Activated T-helper 2 cell treated with anti-CD3 and anti-CD28 coated beads, Interferon-gamma antibody, Interleukin-2, Interleukin-4, amounts not matched to agents 10 μg/mL and 5 μg/mL and 100 μg/mL, durations not matched to agents 14 hours and 24 hours and 36 hours (primary cell): ENCODE measurements at places on chromosomes 1 and 21. TPM values are rescaled to one million over a fixed set of nuclear protein-coding genes. Genes with fewer than 3 reads are reported as not detected.
A peak's percentile ranks its signal among the peaks of the same experiment; 100 is the strongest.

- no peak for DNase-seq
Measured at GRCh38 chr21:34061983-34062382, 11.4 kb upstream of the MRPS6 start.

GRCh38 chr1:227073786-227074185 lies 133.7 kb downstream of the COQ8A start:
- no peak for DNase-seq

GRCh38 chr1:89356658-89357400 lies 7.0 kb upstream of the GBP6 start:
- DNase-seq, result no peak

DNA sequence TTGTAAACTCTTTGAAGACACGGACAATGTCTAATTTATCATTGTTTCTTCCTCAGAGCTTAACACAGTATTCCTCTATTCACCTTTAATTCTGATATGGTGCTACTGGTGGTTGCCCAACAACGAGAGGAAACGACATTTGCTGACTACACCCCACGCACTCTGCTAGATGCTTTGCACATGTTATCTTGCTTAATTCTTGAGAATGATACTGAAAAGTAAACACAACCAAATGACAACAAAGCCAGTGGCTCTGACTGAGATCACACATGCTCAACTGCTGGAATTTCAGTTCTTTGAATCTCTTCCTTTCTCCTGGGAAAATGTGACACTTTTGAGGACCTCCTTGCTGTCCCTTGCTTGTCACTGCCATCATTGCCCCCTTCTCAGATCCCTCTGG lies 37.2 kb upstream of the DDAH1 start:
- DNase-seq, result no peak

- no peak for DNase-seq
Measured at GRCh38 chr1:227583354-227583753, 20.0 kb downstream of the ZNF678 start.

- no peak for DNase-seq
Measured at GRCh38 chr1:221760911-221761310, 19.0 kb upstream of the DUSP10 start.

DNA sequence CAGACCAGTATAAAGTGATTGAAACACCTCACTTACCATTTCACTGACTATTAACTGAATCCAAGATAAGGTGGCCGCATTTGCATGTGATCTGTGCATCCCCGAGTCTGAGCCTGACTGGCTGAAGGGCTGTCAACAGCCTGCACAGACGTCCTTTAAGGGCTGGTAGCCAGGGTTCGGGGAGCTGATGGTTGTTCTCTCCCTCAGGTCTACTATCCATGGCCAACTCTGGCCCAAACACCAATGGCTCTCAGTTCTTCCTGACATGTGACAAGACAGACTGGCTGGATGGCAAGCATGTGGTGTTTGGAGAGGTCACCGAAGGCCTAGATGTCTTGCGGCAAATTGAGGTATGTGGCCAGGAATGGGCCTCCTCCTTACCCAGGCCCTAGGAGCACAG lies 14.0 kb downstream of the PPIE start:
- no peak for DNase-seq

GRCh38 chr1:10824821-10825540 lies 28.5 kb upstream of the CASZ1 start:
- no peak for DNase-seq

DNA sequence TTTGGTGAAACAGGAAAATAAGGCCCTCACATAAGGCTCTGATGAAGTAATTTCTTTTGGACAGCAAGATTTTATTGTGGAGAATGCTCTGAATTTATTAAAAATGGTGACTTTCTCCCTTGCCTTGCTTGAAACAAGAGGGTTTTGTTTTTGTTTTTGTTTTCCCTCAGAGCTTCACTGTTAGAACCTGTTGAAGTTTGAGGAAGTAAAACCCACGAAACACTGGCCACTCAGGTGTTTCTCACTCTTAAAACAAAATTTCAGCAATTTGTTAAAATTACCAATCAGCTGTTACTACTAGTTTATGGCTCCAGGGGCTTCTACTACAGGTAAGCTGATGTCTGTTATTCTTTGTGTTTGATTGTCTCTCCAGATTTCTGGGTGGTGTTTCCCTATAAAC lies 112.6 kb upstream of the B3GALT2 start:
- no peak for DNase-seq

- peak; percentile 85 for DNase-seq
Measured at GRCh38 chr1:206579747-206580437, 32.4 kb downstream of the EIF2D start.

- DNase-seq, result no peak
Measured at GRCh38 chr1:117231312-117231711, 20.6 kb upstream of the VTCN1 start.

DNA sequence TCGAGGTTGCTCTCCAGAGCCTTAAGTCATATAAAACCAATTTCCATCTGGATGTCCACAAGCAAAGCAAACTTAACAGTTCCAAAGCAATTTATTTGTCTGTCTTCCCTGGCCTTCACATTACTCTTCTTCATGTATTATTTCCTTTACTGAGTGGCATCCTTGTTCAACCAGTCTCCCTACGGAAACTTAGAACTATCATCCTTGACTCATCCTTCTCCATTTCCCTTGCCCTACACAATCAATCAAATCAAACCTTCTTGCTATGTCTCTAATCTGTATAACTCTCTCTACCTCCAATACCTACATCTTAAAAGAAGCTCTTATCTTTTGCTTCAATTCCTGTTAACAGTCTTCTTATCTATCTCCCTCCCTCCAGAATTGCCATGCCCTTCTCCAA lies 25.4 kb downstream of the EGLN1 start:
- no peak for DNase-seq

DNA sequence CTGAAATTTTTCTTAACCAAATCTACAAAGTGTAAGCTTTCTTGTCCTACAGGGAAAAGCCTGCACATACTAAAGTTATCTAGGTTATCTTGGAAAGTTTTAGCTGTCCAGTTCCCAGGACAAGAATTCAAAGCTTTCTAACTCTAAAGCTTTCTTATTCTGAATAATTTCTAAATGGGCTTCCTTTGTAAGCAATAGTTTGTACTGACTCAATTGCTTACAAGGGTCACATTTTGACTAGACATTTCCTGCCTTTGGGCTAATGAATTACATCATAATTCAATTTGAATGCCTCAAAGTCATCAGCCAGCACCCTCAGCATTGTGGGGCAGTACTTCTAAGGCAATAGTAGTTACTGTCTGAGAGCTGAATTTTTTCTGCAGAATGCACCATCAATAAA lies 223.0 kb downstream of the LTN1 start:
- no peak for DNase-seq

DNA sequence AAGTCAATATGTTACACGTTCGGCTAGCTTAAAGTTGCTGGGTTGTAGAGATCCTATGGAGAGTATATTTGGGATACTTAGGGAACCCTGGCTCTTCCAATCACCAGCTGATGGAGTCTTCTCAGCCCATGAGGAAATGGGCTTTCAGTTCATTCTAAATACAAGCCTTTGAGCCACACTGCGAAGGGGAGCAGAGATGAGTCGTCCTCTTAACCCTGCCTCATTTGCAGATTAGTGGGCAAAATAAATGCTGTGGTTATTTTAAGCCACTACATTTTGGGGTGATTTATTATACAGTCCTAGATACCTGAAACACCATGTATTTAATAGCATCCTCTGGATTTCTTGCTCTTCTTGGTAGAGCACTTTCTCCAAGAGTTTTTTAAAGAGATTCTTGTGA lies 19.0 kb upstream of the VCAM1 start:
- DNase-seq, result no peak

DNA sequence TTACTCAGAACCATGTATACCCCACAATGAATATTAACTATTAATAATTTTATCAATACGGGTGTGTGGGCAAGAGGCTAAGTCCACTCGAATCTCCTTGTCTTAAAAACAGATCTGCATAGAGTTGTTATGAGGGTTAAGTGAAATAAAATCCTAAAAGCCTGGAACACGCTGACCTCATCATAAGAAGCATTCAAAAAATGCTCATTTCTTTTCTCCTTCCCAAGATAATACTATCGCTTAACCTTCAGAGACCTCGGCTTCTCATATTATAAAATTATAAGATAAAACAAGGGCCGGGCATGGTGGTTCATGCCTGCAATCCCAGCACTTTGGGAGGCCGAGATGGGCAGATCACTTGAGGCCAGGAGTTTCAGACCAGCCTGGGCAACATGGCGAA lies 35.1 kb downstream of the LPAR3 start:
- no peak for DNase-seq

- DNase-seq, result no peak
Measured at GRCh38 chr1:240687820-240688219, 75.9 kb upstream of the GREM2 start.

DNA sequence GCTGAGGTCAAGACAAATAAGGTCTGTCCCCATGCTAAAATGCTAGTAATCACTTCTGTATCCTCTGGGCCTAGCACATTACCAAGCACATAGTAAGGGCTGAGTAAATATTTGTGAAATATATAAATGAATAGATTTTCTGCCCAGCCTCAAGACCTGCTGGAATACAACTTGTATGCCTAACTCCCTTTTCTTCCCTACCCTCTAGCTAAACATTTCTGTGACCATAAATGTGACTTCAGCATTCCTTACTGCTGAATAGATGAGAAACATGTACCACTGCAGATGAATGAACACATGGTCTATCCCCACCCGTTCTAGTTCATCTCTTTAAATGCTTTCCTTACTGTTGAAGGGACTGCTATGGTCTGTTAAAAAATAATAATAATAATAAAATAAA lies 209.0 kb upstream of the HOOK1 start:
- no peak for DNase-seq

DNA sequence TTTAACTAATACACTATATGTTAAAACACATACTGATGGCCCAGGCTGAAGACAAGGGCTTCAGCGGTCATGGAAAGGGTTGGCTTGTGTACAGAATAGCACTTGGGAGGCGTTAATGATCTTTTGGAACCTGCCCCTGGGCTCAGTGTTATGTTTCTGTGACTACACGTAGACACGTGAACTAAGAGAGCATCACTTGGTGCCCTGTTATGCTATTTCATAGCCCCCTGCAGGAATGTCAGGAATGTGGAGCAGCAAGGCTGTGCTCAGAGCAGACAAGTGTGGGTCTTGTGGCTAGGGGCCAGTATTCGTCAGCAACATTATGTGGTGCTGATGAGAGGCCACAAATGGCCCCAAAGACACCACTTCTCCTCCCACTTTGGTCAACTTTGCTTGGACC lies 132.4 kb downstream of the MAP3K21 start:
- DNase-seq, result no peak

GRCh38 chr21:31284797-31285397 lies 59.2 kb downstream of the TIAM1 start:
- DNase-seq, result no peak

- DNase-seq, result no peak
Measured at GRCh38 chr21:46161633-46162592, 6.5 kb upstream of the FTCD start.

- peak; percentile 30 for DNase-seq
Measured at GRCh38 chr1:11784993-11785769, 20.6 kb downstream of the MTHFR start.

- no peak for DNase-seq
Measured at GRCh38 chr21:42509244-42509643, 4.4 kb upstream of the SLC37A1 start.

The CAMSAP2 gene
- 0.52 and 0.97 TPM in 2 replicates for total RNA-seq

The LCE6A gene
- total RNA-seq, result not detected in 2 replicates

The BSND gene
- total RNA-seq, result not detected in 2 replicates

The FOXO6 gene
- total RNA-seq, result 0.11 and 0.16 TPM in 2 replicates

The RUNX1 gene
- 120 and 121 TPM in 2 replicates for total RNA-seq

The RGS8 gene
- total RNA-seq, result not detected in 2 replicates

The TTC34 gene
- total RNA-seq, result 0.94 and 1.1 TPM in 2 replicates

The CTSK gene
- total RNA-seq, result 2.8 and 3.6 TPM in 2 replicates

The LMO4 gene
- 20.9 and 21.7 TPM in 2 replicates for total RNA-seq

The OR6K3 gene
- not detected in 2 replicates for total RNA-seq

The IL20 gene
- not detected in 2 replicates for total RNA-seq

The NOS1AP gene
- not detected in 2 replicates for total RNA-seq

The GJA8 gene
- not detected in 2 replicates for total RNA-seq

The GSTM1 gene
- total RNA-seq, result 112 and 113 TPM in 2 replicates

The NOTCH2 gene
- 88.0 and 94.5 TPM in 2 replicates for total RNA-seq

The UBE2U gene
- total RNA-seq, result not detected in 2 replicates

The PTPN22 gene
- 57.8 and 58.8 TPM in 2 replicates for total RNA-seq

The NUDT17 gene
- total RNA-seq, result 2.6 and 3.4 TPM in 2 replicates

The FAM163A gene
- total RNA-seq, result not detected in 2 replicates

The AJAP1 gene
- total RNA-seq, result not detected in 2 replicates

The HSPA13 gene
- total RNA-seq, result 40.6 and 47.6 TPM in 2 replicates

The CD84 gene
- total RNA-seq, result 14.1 and 14.9 TPM in 2 replicates
